Kidney tubule cell (primary cell): ENCODE measurements at places on chromosomes 5 and 9.

- peak; percentile 79 for DNase-seq
These were observed 178.8 kb downstream of the CSNK1G3 start for GRCh38 chr5:123690821-123691220.

- peak; percentile 39 for DNase-seq
These were observed 209.5 kb downstream of the CD180 start for GRCh38 chr5:66987126-66987525.

- DNase-seq = no peak
These were observed 43.2 kb upstream of the ORM1 start for GRCh38 chr9:114279693-114280092.

DNA sequence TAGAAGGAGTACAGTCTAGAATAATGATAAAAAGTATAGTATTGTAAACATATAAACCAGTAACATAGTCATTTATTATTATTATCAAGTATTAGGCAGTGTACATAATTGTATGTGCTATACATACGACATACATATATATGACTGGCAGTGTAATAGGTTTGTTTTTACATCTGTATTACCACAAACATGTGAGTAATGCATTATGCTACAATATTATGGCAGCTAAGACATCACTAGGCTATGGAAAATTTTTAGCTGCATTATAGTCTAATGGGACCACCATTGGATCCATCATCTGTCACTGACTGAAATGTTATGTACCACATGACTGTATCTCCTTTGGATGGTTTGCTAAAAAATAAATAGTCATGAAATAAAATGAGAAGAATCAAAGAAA is 530.0 kb downstream of the PRR16 start:
- no peak for DNase-seq

DNA sequence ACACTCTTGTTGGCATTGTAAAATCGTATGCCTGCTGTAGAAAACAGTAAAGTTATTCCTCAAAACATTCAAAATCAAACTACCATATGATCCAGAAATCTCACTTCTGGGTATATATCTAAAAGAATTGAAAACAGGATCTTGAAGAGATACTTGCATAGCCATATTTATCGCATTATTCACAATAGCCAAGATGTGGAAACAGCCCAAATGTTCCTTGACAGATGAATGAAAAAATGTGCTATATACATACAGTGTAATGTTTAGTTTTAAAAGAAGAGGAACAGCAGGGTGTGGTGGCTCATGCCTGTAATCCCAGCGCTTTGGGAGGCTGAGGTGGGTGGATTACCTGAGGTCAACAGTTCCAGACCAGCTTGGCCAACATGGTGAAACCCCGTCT is 234.1 kb upstream of the DAB2 start:
- DNase-seq = no peak

DNA sequence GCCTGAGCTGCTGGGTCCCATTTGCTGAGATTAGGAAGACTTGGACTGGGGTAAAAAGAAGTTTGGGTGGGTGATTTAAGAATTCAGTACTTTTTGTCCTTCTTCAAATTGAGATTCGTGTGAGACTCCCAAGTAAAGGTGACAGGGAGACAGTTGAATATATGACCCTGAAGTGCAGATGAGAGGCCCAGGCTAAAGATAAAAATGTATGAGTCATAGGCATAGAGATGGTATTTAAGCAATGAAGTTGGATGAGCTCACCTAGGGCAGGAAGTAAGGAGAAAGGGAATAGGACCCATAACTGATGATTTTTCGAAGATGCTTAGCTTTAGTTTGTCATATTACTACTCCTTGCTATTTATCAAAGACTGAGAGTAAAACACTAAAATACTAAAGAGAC is 255.9 kb upstream of the ADRA1B start:
- peak; percentile 65 for DNase-seq

GRCh38 chr5:135977375-135977928 is 22.7 kb upstream of the LECT2 start:
- peak; percentile 80 for DNase-seq

- no peak for DNase-seq
These were observed 123.0 kb upstream of the RFX3 start for GRCh38 chr9:3648722-3649246.

DNA sequence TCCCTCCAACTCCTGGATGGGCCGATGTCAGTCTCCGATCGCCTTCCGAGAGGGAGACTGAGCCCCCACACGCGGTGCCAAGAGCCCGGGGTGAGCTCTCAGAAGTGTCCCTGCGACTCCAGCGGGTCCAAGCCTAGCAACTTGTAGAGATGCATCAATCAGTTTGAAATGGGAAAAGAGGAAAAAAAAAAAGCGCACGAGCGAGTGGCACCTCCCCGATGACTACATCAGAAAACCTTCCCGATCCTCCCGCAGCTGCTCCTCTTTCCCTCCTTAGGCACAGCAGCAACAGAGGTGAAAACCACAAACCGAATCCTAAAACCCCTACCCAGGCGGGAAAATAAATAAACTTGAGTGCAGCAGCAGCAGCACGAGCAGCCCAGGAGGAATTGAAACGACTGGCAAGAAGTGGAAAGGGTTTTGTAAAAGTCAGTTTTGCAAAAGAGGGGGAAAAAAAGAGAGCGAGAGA is 1.0 kb upstream of the EFNA5 start:
- DNase-seq = peak; percentile 88

DNA sequence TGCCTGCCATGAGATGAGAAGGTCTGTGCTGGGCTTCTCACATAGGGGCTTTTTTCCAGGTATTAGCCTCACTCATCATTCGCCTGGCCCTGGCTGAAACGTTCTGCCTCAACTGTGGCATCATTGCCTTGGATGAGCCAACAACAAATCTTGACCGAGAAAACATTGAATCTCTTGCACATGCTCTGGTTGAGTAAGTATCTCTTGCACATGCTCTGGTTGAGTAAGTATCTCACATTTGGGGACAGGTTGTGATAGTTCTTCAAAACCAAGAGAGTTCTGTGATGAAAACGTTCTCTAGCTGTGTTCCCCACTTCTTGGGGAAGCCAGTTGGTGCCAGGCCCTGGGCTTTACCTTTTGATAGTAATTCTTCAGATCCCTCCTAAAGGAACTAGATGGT is 17.4 kb upstream of the IL13 start:
- no peak for DNase-seq

GRCh38 chr5:172144931-172145869 is 42.8 kb downstream of the STK10 start:
- DNase-seq = no peak

GRCh38 chr9:70569070-70569772 is 154.8 kb upstream of the KLF9 start:
- no peak for DNase-seq

DNA sequence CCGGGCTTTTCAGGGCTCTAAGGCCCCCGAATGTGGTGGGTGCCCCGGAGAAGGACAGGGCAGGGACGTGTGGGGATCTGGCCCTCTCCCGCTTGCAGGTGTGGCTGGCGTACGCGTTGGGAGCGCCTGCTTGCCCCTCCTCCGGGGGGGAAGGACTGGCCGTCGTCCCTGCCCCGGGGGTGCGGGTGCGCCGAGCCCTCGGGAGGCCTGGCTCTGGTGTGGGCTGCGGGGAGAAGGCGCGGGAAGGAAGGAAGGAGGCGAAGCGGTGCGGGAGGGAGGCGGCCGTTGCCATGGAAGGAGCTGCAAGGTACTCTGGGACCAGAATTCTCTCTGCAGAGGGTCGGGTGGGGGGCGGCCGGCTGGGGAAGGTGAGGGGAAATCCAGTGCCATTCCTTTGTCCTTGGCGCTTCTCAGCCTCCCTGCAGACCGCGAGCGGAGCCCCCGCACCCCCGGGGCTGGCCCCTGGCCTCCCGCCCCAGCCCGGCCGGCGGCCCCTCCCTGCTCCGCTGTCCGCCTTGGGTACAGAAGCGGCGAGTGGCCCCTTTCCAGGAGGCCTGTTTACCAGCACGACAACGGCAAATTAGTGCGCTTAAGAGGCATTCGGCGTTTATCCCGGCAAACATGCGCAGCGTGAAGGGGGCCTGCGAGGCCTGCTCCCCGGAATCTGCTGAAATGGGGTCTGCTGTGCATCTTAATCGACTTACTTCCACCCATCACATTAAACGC is 67.1 kb upstream of the UNC5A start:
- DNase-seq = no peak

DNA sequence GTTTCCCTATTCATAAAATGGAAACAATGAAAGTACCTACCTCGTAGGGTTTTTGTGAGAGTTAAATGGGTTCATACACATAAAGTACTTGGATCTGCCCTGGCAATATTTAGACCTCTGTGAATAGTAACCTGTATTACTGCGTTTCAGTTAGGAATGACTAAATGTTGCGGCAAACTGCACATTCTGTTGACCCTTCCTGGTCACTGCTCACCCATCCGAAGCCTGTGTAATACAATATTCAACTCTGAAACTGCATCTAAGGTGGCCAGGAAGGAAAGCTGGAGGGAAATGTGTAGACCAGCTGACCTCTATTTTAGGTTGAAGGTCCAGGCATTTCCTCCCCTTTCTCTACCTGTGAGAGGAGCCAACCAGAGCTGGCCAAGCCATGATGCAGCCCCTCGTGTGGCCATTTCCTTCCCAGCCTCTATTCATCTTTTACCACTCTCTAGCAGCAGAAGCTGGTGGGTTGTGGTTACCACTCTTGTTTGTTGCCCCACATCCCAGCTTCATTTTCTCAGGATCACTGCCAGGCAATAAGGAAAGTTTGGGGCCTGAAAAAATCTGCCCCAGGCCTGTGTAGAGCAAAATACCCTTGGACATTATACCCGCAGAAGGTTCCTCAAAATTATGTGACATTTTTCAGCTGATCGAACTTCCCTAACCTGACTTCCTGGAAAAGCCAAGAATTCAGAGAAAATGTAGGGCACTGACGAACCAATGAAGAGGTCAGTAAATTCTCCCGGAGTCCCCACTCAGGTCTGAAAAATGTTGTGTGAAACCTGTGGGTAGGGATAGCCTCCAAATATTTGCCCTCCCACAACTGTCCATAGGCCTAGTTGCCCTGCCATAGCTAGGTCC is 20.5 kb upstream of the PDCD1LG2 start:
- DNase-seq = peak; percentile 87

- peak; percentile 22 for DNase-seq
These were observed 28.8 kb upstream of the CDC23 start for GRCh38 chr5:138241688-138242571.

DNA sequence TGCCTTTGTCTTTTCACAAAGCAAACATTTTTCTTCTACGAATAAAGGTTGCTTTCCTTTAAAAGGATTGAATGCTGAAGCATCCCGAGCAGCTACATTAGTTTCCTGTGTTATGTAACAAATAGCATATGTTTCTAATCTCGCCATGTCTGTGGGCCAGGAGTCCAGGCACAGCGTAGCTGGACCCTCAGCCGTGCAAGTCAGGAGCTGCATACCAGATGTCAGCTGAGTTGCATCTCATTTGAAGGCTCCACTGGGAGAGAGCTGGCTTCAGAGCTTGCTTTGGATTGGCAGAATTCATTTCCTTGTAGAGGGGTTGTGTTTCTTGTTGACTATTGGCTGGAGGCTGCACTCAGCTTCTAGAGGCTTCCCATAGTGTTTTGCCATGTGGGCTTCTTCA is 16.0 kb upstream of the GOLPH3 start:
- no peak for DNase-seq

DNA sequence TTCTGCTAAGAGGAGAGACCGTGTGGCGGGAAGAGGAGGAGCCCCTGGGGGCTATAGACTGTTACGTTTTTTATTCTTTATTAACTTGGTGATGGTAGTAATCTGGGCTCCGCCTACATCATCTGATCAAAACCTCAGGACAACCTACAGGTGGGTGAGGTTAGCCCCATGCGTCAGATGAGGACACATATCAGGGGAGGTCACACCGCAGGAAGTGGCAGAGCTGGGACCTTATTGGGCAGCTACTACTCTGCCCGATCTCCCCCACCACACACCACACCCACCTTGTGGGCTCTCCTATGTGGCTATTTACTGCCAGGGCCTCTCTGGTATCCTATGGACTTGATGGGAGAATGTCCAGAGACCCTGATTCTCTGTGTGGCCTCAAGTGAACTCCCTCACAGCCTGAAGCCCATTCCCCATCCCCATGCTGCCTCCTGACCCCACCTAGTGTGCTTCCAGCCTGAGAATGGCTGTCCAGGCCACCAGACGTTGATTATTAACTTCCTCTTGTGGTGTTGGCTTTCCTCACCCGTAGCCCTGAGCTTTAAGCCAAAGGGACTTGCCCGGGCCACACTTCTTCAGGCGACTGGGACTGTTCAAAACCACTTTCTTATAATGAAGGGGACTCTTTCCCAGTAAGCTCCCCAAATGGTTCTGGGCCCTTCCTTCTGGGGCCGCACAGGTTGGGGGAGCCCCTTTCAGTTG is 8.2 kb downstream of the UNC5A start:
- peak; percentile 83 for DNase-seq

- DNase-seq = no peak
These were observed 27.0 kb downstream of the IARS1 start for GRCh38 chr9:92266486-92266885.

DNA sequence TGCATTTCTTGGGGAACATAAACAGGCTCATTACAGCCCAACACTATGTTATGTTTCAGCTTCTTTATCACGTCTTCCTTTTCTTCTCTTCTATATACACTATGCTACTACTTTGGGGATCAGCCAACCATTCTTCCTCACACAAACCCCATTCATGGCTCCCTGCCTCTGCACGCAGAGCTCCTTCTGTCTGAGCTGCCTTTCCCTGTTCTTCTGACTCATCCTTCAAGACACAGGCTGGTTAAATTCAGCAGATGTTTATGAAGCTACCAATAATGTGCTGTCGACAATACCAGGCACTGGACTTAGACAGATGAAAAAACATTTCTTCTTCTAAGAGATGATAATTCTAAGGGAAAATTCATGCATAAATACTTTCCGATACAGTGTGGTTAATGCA is 102.5 kb upstream of the TXNDC8 start:
- DNase-seq = no peak

DNA sequence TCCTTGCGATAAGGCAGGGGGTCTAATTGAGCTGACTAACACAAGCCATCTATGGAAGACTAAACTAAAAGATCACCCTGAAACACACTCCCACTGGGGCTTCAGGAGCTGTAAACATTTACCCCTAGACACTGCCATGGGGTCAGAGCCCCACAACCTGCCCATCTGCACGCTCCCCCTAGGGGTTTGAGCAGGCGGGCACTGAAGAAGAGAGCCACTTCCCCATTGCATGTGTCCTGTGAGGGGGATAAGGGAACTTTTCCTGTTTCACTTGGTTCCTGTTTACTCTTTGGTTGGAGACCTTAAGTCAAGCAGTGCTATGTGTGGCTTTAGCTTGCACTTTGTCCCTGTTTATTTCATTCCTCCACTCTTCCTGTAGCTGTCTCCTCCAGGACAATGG is 1929.5 kb upstream of the CDH9 start:
- DNase-seq = no peak

GRCh38 chr5:68194386-68194785 is 21.2 kb upstream of the PIK3R1 start:
- DNase-seq = no peak

DNA sequence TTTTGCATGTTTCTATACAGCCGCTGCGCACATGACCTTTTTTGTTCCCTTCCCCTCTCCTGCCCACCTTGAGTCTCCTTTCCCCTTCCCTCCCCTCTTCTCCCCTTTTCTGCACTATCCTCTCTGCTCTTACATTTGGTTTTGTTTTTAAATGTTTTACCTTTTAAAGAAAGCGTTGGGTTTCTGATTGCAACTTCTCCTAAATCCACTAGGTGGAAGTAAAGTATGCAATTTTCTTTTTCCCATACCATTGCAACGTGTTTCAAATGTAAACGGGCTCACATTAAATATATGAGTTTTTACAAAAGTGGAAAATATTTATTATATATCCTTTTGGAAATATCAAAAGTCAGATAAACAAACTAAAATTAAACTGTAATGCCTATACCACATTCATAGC is 500.9 kb downstream of the DIRAS2 start:
- peak; percentile 14 for DNase-seq

- no peak for DNase-seq
These were observed 12.4 kb upstream of the SUB1 start for GRCh38 chr5:32572778-32573480.
